Osteocyte (in vitro differentiated cells): ENCODE measurements at places on chromosomes 12 and 14.

GRCh38 chr14:52089218-52089617 is 20.4 kb upstream of the NID2 start:
- H3K27ac ChIP-seq: no peak overlapping the region
- H3K4me1 ChIP-seq: peaks cover 44% of the 10 kb centered on the region
- H3K4me3 ChIP-seq: no peak overlapping the region
- no peaks in the 10 kb centered on the region for H3K36me3 ChIP-seq
- no peaks in the 10 kb centered on the region for H3K27me3 ChIP-seq
- DNase-seq: no peak

- no peak overlapping the region for H3K4me3 ChIP-seq
- no peak for DNase-seq
- no peaks in the 10 kb centered on the region for H3K36me3 ChIP-seq
Observed at GRCh38 chr14:102629808-102630350, 37.4 kb downstream of the RCOR1 start.

DNA sequence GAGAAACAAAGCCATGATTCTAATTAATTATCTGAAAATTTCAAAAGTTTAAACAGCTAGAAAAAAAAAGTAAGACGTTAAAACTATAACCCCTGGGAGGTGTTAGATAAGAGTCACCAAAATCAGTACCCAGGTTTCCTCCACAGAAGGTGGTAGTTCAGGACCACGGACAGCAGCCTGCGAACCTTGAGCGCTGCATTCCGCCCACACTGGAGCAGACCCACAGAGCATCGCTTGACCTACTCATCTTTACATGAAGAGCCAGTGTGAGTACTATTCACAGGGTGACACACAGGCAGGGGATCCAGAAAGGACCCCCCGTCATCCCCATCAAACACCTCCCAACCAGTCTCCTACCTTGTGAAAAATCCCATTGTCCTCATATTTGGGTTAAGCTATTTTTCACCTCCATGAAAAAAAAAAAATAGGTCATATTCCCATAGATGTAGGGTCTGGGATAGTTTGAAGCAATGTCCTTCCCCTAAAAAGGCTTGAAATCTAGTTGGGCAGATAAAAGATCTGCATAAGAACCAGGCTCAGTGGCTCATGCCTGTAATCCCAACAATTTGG is 8.8 kb upstream of the CHGA start:
- H3K27me3 ChIP-seq: no peaks in the 10 kb centered on the region
- no peak for DNase-seq
- no peaks in the 10 kb centered on the region for H3K4me1 ChIP-seq

- peaks cover 65% of the 10 kb centered on the region for H3K27me3 ChIP-seq
- no peaks in the 10 kb centered on the region for H3K36me3 ChIP-seq
- DNase-seq: no peak
- H3K4me1 ChIP-seq: no peaks in the 10 kb centered on the region
Observed at GRCh38 chr12:109358154-109358869, 10.6 kb downstream of the MYO1H start.

DNA sequence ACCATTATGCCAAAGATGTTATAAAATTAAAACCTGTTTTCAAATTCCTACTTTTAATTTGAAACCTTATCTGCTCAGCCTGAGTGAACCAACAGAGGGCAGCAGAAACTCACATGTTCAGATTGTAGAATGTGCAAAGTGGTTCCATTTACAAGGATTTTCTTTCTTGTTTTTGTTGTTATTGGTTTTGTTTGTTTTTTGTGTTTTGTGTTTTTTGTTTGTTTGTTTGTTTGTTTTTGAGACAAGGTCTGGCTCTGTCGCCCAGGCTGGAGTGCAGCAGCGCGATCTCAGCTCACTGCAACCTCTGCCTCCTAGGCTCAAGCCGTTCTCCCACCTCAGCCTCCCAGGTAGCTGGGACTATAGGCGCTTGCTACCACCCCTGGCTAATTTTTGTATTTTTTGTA is 22.8 kb upstream of the GARIN2 start:
- no peak overlapping the region for H3K4me3 ChIP-seq
- no peak for DNase-seq

GRCh38 chr12:87784350-87784749 is 244.9 kb downstream of the C12orf50 start:
- H3K36me3 ChIP-seq: no peaks in the 10 kb centered on the region
- peaks cover 14% of the 10 kb centered on the region for H3K4me1 ChIP-seq
- no peak overlapping the region for H3K4me3 ChIP-seq
- H3K27me3 ChIP-seq: no peaks in the 10 kb centered on the region
- H3K27ac ChIP-seq: no peak overlapping the region
- DNase-seq: no peak

GRCh38 chr12:18483698-18484325 is 222.5 kb downstream of the PIK3C2G start:
- no peaks in the 10 kb centered on the region for H3K4me1 ChIP-seq
- no peak for DNase-seq
- peaks cover 6% of the 10 kb centered on the region for H3K27me3 ChIP-seq
- H3K36me3 ChIP-seq: no peaks in the 10 kb centered on the region

GRCh38 chr12:53539526-53539925 is 32.2 kb upstream of the NPFF start:
- H3K4me1 ChIP-seq: peaks cover 8% of the 10 kb centered on the region
- no peaks in the 10 kb centered on the region for H3K27me3 ChIP-seq
- no peak for DNase-seq

GRCh38 chr14:100567009-100567876 is 20.0 kb downstream of the BEGAIN start:
- H3K27me3 ChIP-seq: peaks cover 22% of the 10 kb centered on the region
- H3K4me1 ChIP-seq: peaks cover 11% of the 10 kb centered on the region
- no peak for DNase-seq
- H3K4me3 ChIP-seq: peak overlapping the region; percentile 63
- H3K36me3 ChIP-seq: no peaks in the 10 kb centered on the region
- no peak overlapping the region for H3K27ac ChIP-seq

GRCh38 chr12:3012786-3013185 is 53.6 kb downstream of the TEAD4 start:
- H3K36me3 ChIP-seq: peaks cover 8% of the 10 kb centered on the region
- DNase-seq: no peak
- H3K4me3 ChIP-seq: no peak overlapping the region

- no peak for DNase-seq
- H3K36me3 ChIP-seq: peaks cover 4% of the 10 kb centered on the region
- peaks cover 6% of the 10 kb centered on the region for H3K27me3 ChIP-seq
- H3K4me1 ChIP-seq: peaks cover 10% of the 10 kb centered on the region
- H3K4me3 ChIP-seq: no peak overlapping the region
- H3K27ac ChIP-seq: no peak overlapping the region
Observed at GRCh38 chr14:69354383-69355153, 43.5 kb downstream of the ERH start.

GRCh38 chr12:98780261-98780660 is 135.2 kb downstream of the APAF1 start:
- no peaks in the 10 kb centered on the region for H3K36me3 ChIP-seq
- DNase-seq: no peak
- H3K4me1 ChIP-seq: no peaks in the 10 kb centered on the region
- peaks cover 30% of the 10 kb centered on the region for H3K27me3 ChIP-seq
- H3K27ac ChIP-seq: no peak overlapping the region

- H3K4me1 ChIP-seq: peaks cover 14% of the 10 kb centered on the region
- no peak overlapping the region for H3K27ac ChIP-seq
- H3K27me3 ChIP-seq: no peaks in the 10 kb centered on the region
Observed at GRCh38 chr14:72714094-72714493, 179.8 kb downstream of the DPF3 start.

DNA sequence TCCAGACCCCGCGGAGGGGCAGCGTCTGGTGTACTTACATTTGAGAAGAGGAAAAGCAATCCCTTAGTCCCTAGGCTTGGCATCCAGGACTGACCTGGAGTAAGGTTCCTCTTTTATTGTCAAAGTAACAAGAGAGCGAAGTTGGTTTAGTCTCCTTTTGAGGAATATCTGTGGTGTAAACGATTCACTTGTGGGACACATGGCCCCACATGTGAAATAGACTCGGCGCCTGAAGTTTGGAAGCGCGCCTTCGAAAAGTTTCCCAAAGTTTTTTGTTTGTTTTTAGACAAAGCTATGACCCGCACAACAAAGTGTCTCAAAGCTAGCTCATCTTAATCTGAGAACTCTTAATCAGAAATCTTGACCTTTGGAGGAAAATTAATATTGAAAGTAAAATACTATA is 744 bp downstream of the STYX start:
- peaks cover 22% of the 10 kb centered on the region for H3K36me3 ChIP-seq
- peak overlapping the region; percentile 89 for H3K27ac ChIP-seq
- no peak for DNase-seq
- no peaks in the 10 kb centered on the region for H3K27me3 ChIP-seq
- H3K4me3 ChIP-seq: peak overlapping the region; percentile 94
- peaks cover 23% of the 10 kb centered on the region for H3K4me1 ChIP-seq

DNA sequence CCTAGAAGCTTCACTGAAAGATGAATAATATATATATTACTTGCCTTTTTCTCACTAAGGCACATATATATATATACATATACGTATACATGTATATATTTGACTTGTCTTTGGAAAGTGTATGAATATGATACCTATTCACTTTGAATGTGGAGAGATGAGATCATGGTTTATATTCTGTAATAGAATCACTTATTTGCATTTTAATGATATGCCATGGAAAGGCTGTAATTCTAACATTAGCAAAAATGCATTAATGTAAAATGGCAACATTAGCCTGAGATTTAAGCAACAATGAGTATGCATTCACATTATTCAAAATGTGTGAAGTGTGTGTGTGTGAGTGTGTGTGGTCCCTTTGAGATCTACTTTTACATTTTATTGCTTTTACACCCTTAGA is 54.5 kb upstream of the PRKD1 start:
- DNase-seq: no peak
- H3K27ac ChIP-seq: no peak overlapping the region
- peaks cover 4% of the 10 kb centered on the region for H3K27me3 ChIP-seq

- H3K27ac ChIP-seq: peak overlapping the region; percentile 8
- peaks cover 2% of the 10 kb centered on the region for H3K4me1 ChIP-seq
- H3K27me3 ChIP-seq: no peaks in the 10 kb centered on the region
- no peak for DNase-seq
- H3K4me3 ChIP-seq: no peak overlapping the region
Observed at GRCh38 chr12:16307856-16308475, 30.5 kb upstream of the SLC15A5 start.

DNA sequence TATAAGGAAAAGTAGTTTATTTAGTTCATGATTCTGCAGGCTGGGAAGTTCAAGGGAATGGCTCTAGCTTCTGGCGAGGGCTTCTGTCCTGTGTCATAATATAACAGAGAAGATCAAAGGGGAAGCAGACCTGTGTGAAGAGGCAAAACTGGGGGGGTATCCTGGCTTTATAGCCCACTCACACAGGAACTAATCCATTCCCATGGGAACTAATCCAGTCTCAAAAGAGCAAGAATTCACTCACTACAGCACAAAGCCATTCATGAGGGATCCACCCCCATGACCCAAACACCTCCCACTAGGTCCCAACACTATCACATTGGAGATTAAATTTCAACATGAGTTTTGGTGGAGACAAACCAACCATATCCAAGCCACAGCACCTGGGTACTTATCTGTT is 6.9 kb downstream of the ALDH6A1 start:
- peaks cover 5% of the 10 kb centered on the region for H3K36me3 ChIP-seq
- no peak overlapping the region for H3K4me3 ChIP-seq
- H3K27me3 ChIP-seq: no peaks in the 10 kb centered on the region
- H3K4me1 ChIP-seq: no peaks in the 10 kb centered on the region
- no peak overlapping the region for H3K27ac ChIP-seq

- H3K4me3 ChIP-seq: no peak overlapping the region
- H3K27me3 ChIP-seq: no peaks in the 10 kb centered on the region
- DNase-seq: no peak
- no peak overlapping the region for H3K27ac ChIP-seq
Observed at GRCh38 chr14:104927901-104928300, 3.2 kb downstream of the PLD4 start.

DNA sequence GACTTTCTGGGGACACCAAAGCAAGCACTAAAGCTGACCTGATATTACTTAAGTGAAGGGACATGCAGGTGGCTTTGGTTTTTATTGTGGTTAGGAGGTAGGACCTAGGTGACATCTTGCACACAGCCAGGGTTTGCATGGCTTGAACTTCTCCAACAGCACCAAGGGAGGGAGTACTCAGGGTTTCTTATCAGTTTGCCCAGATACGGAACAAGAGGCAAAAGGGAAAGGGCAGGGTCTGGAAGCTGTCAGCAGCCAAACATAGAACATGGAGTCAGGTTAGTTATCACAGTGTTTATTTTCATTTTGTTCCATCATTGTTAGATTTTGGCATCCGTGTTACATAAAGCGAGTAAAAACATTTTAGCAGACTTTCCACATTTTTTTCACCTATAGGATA is 186.3 kb upstream of the CLEC14A start:
- no peaks in the 10 kb centered on the region for H3K27me3 ChIP-seq
- H3K4me3 ChIP-seq: no peak overlapping the region
- no peak for DNase-seq
- H3K27ac ChIP-seq: no peak overlapping the region
- no peaks in the 10 kb centered on the region for H3K4me1 ChIP-seq
- peaks cover 5% of the 10 kb centered on the region for H3K36me3 ChIP-seq

DNA sequence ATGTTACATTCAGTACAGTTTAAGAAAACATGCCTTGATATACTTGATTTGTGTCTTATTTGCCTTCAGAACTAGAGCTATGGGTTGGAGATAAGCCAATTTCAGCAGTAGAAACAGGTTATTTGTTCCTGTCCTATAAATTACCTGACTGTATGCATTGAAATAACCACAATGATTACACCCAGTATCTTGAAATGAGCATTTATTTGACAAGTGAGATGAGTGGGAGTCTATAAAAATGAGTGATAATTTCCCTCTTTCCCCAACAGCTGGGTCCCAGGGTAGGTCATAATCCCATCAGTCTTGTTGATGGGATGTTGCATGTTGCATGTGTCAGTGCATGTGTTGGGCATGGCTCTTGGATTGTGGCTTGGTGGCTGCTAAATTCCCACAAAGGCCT is 3.7 kb downstream of the TAS2R42 start:
- H3K36me3 ChIP-seq: no peaks in the 10 kb centered on the region
- H3K27ac ChIP-seq: no peak overlapping the region
- H3K4me3 ChIP-seq: no peak overlapping the region

GRCh38 chr14:100786131-100786530 is 39.8 kb upstream of the MEG3 start:
- H3K27ac ChIP-seq: no peak overlapping the region
- H3K36me3 ChIP-seq: no peaks in the 10 kb centered on the region
- peaks cover 13% of the 10 kb centered on the region for H3K27me3 ChIP-seq
- no peak for DNase-seq
- peaks cover 2% of the 10 kb centered on the region for H3K4me1 ChIP-seq

DNA sequence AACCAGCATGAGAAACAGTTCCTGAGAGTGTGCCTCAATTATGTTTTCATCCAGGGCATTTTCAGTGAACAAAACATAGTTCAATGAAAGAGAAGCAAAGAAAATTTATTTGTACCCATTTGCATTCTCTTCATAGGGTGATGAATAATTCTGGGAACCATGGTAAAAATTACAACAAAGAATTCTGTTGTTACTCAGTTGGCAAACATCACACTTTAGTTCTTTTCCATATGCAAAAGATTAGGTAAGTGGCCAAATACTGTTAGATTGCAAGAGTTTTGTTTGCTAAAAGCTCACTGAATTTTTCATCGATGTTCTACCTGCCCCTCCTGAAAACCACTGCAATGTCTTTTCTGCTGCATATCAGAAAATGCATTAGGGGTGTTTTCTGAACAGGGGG is 132.4 kb upstream of the RGS6 start:
- no peak for DNase-seq
- no peak overlapping the region for H3K27ac ChIP-seq
- peaks cover 6% of the 10 kb centered on the region for H3K4me1 ChIP-seq
- H3K27me3 ChIP-seq: peaks cover 4% of the 10 kb centered on the region
- no peak overlapping the region for H3K4me3 ChIP-seq
- no peaks in the 10 kb centered on the region for H3K36me3 ChIP-seq

GRCh38 chr12:6945613-6946012 is 1.8 kb downstream of the C12orf57 start:
- H3K4me1 ChIP-seq: peaks cover 33% of the 10 kb centered on the region
- H3K27me3 ChIP-seq: no peaks in the 10 kb centered on the region
- no peak overlapping the region for H3K27ac ChIP-seq
- H3K4me3 ChIP-seq: peak overlapping the region; percentile 94
- H3K36me3 ChIP-seq: peaks cover 10% of the 10 kb centered on the region
